Suppressor macrophage treated with lipopolysaccharide for 4 hours (primary cell): ENCODE measurements at places on chromosomes 6 and 20.

- DNase-seq: no peak
Observed at GRCh38 chr6:121237859-121238258, 96.4 kb downstream of the TBC1D32 start.

GRCh38 chr6:158072083-158072721 is 90.5 kb downstream of the SYNJ2 start:
- peak; percentile 76 for DNase-seq

GRCh38 chr6:37051138-37052026 is 45.9 kb downstream of the FGD2 start:
- DNase-seq: peak; percentile 93

- DNase-seq: no peak
Observed at GRCh38 chr20:52524861-52525260, 333.3 kb upstream of the ZFP64 start.

DNA sequence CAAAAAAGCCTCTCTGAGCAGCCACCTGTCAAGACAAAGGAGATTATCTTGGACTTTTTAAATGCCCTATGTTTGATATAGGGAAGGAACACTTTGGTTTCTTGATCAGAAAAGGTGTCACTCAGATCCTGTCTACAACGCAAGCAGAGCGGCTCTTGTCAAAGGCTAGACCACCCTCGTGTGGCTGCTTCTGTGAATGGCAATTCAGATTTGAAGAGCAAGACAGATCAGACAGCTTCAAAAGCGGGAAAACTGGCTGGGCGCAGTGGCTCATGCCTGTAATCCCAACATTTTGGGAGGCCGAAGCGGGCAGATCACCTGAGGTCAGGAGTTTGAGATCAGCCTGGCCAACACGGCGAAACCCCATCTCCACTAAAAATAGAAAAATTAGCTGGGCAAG is 10.1 kb upstream of the NXT1 start:
- DNase-seq: peak; percentile 71

- no peak for DNase-seq
Observed at GRCh38 chr6:21824431-21825177, 231.1 kb downstream of the SOX4 start.

DNA sequence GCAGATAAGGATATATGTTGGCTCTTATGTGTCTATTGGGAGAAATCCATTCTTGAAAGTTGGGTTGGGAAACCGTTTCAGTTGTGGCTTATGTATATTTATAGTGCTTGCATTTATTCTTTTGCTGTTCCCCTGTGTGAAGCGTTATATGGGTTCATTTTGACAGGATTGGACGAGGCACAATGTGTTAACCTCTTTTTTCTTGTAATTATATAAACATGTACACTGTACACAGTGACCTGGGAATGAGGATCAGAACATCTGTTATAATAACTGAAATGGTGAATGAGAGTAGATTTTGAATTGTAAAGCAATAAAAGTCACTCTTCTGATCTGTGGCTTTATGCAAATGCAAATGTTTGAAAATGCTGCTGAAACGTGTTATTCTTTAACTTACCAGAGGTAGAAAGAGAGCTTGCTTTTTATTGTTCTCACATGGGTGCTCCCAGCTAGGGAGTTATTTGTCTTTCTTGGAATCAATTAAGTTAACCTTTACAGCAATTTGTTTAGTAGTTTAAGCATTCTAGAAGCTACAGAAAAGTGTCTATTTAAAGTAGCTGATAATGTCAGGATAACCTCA is 213.7 kb downstream of the GRIK2 start:
- no peak for DNase-seq
